Mononuclear cell (primary cell): ENCODE measurements at places on chromosomes 6 and 20. TPM values are rescaled to one million over a fixed set of nuclear protein-coding genes. Genes with fewer than 3 reads are reported as not detected.

CLVS2 gene
- under 0.01 TPM for total RNA-seq

TPD52L1 gene
- total RNA-seq, result 0.31 TPM

SMIM26 gene
- 93.9 TPM for total RNA-seq

LST1 gene
- 200 TPM for total RNA-seq

SPINT4 gene
- total RNA-seq, result not detected

SYCP2L gene
- total RNA-seq, result not detected

GRIK2 gene
- not detected for total RNA-seq

MYLK2 gene
- total RNA-seq, result not detected

IL17F gene
- total RNA-seq, result not detected

SRSF12 gene
- total RNA-seq, result not detected

SLC39A7 gene
- total RNA-seq, result 10.7 TPM

TCF15 gene
- total RNA-seq, result not detected

NKAIN4 gene
- not detected for total RNA-seq

PDE10A gene
- total RNA-seq, result 0.10 TPM

ATG5 gene
- total RNA-seq, result 62.8 TPM

METTL24 gene
- total RNA-seq, result 0.10 TPM

TCFL5 gene
- total RNA-seq, result 3.8 TPM

FOXF2 gene
- not detected for total RNA-seq

GTSF1L gene
- total RNA-seq, result not detected

SEMG1 gene
- not detected for total RNA-seq

TFAP2D gene
- not detected for total RNA-seq

FGD2 gene
- total RNA-seq, result 41.7 TPM

TMEM170B gene
- 17.5 TPM for total RNA-seq

RNF39 gene
- not detected for total RNA-seq

CAP2 gene
- 0.10 TPM for total RNA-seq

PRDM13 gene
- total RNA-seq, result under 0.01 TPM

CST7 gene
- 48.1 TPM for total RNA-seq

WFDC10B gene
- total RNA-seq, result not detected

DEFB124 gene
- not detected for total RNA-seq
